Activated T-cell treated with anti-CD3 and anti-CD28 coated beads, Interleukin-2, amount 50 U/mL, for 24 hours (primary cell): ENCODE measurements at places on chromosomes 5 and 9.

- DNase-seq = no peak
These were observed 51.5 kb downstream of the SHOC1 start for GRCh38 chr9:111743275-111743674.

GRCh38 chr9:71483436-71483835, 284.9 kb downstream of the CEMIP2 start:
- no peak for DNase-seq

DNA sequence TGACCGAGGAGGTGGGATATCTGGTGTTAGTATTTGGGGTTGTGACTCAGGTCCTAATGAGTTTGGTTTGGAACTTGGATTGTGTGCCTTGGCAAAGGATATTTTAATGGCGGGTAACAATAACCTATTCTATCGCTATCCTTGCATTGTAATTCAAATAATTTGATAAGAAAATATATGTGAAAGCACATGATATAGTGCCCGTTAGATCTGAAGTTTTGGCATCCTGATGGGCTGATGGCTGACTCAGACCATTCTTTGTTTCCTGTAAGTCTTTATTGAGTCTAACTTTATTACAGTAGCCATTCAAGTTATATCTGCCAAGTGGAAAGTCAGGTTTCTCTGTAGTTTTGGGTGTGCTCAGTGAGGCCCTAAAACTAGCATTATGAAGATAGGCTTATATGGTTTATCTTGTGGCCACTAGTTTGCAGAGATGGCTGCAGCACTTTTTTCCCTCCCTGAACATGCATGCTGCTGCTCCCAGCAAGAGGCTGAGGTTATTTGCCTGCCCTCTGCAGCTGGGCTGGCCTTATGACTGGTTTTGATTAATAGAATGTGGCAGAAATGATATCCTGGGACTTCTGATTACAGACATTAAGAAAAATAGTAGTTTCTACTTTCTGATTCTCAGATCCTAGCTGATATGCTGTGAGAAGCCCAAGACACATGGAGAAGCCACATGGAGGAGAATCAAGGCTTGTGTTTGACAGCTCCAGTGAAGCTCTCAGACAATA, 46.6 kb downstream of the CFAP95 start:
- no peak for DNase-seq

GRCh38 chr5:41940641-41941040, 15.6 kb downstream of the FBXO4 start:
- no peak for DNase-seq
